ENCODE measurements at places on chromosomes 12 and 14.
A peak's percentile ranks its signal among the peaks of the same experiment; 100 is the strongest.

DNA sequence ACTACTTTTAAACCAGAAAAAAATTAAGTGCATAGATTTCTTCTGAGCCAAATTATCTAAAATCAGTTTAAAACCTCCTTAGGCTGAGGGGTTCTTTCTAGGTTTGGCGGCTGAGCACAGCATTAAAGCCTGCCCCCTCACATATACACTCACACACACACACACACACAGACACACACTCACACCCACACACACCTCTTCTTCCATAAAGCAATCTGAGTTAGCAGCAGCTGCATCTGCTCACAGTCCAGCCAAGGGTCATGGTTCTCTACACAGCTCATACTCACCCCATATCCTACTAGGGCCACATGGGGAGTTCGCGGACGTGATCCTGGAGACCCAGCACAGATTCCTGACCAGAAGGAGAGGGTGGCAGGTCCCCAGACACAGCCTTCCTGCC lies 12.4 kb downstream of the SYNDIG1L start:
- DNase-seq: no peak

DNA sequence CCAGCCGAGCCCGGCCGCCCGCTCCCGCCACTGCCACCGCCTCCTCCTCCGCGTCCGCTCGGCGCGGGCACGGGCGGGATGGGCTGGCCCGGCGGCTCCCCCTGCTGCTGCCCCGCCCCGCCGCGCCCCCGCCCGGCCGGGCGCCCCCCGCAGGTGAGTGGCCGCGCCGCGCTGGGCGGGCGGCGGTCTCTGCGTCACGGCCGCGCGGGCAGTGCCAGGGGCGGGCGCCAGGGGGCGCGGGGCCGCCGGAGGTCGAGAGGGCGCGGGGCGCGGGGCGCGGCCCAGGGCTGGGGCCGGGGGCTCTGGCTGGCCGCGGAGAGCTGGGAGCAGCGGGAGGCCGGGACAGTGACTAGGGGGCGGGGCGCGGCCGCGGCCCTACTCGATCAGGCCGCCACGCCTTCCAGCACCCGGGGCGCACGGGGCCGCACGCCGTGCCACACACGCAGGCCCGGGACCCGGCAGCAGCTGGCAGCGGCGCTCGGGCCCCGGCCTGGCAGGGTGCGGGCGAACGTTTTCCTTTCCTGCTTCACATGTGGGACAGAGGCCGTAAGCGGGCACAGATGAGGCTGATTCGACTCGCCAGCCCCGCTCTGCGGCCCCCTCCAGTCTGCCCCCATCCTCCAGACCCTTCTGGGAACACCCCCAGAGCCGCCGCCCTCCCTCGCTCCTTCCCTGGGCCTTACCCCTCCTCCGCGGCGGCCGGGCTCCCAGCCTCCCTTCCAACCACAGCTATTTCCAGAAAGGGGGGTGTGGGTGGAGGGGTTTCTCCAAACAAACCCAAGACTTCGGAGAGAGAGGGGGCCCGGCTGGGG lies 2.4 kb upstream of the TNS2 start:
- peak; percentile 31 for DNase-seq

GRCh38 chr12:110039085-110039807 lies 9.1 kb downstream of the C12orf76 start:
- no peak for DNase-seq

GRCh38 chr12:18589316-18589715 lies 148.5 kb downstream of the PLCZ1 start:
- no peak for DNase-seq

GRCh38 chr12:19646599-19646998 lies 207.3 kb downstream of the AEBP2 start:
- no peak for DNase-seq

- no peak for DNase-seq
Measured at GRCh38 chr12:18562531-18562930, 175.3 kb downstream of the PLCZ1 start.

- DNase-seq: no peak
Measured at GRCh38 chr12:12441429-12441807, 84.5 kb downstream of the BORCS5 start.

- DNase-seq: no peak
Measured at GRCh38 chr14:76146976-76147375, 4.7 kb upstream of the GPATCH2L start.

GRCh38 chr12:6145564-6145963 lies 21.1 kb upstream of the VWF start:
- no peak for DNase-seq

DNA sequence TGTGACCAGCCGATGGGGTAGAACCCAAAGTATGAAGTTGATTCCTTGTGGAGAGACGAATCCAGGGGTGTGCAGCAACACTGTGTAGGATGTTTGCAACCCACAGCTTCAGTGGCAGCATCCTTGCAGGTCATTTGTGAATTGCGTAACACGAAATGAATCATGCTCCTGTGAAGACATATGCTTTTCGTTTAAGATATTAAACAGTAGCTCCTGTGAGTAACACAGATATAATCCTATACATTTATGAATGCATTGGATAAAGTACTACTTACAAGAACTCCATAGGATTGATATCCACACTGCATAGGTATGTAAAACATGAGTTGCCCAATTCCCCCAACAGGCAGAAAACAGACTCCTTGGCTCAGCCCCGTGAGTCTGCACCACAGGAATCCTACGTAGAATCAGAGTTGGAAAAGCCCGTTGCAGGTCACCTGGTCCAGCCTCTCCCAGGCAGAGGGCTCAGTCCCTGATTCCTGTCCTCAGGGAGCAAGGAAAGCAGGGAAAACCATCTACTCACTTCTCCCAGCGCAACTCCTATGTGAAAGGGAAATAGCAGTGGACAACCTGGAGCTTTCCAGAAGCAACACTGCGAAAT lies 75.8 kb downstream of the GPATCH2L start:
- no peak for DNase-seq

DNA sequence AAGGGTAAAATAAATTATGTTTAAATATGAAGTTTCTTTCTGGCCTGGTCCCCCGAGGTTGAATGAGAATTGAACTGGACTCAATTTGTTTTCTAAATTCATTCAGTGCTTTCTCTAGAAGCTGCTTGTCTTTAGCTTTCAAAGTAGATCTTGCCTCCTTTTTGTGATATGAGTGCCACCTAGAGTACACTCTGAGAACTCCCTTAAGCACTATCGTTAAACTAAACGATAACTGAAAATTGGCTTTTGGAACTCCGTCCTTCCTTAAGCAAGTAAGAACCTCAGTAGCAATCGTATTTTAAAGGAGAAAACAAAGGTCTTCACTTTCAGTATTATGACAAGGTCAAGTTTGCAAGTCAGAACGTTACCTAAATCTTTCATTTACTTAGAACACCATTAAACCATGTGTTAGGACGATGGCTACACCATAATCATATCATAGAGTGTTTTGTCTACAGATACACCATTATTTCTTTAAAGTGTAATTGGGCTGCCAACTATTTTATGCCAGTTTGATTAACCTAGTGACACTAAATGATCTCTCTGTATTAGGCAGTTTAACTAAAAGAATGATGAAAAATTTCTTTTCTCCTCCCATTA lies 364.8 kb downstream of the SNAPC1 start:
- DNase-seq: peak; percentile 40

DNA sequence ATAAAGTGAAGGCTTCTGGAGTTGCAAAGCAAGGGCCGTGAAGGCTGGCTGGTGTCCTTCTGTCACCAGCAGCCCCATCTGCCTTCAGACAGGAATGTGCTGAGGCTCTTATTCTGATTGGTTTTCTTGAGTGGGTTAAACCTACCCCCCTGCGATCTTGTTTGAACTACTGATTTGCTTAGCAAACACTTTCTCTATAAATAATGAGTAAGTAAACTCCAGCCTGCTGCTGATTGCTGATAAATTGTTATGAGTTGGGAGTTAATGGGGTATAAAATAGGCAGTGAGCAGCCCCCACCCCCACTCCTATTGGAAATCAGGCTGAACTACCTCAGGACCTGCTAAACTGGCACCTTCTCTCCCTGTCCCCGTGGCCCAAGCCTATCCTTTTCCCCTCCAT lies 146.1 kb upstream of the NOS1 start:
- no peak for DNase-seq

GRCh38 chr14:90483571-90483974 lies 86.7 kb downstream of the CALM1 start:
- peak; percentile 88 for DNase-seq

GRCh38 chr12:69405566-69405865 lies 46.0 kb downstream of the YEATS4 start:
- no peak for DNase-seq

GRCh38 chr12:95205016-95205624 lies 12.1 kb downstream of the FGD6 start:
- no peak for DNase-seq

DNA sequence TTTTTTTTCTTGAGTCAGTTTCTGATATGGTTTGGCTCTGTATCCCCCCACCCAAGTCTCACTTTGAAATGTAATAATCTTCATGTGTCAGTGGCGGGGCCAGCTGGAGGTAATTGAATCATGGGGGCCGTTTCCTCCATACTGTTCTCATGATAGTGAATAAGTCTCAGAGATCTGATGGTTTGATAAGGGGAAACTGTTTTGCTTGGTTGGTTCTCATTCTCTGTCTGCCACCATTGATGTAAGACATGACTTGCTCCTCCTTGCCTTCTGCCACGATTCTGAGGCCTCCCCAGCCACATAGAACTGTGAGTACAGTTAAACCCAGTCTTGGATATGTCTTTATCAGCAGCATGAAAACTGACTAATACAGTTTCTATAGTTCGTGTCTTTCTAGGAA lies 42.9 kb downstream of the WNK1 start:
- DNase-seq: no peak

GRCh38 chr12:108734200-108734906 lies 3.0 kb upstream of the CORO1C start:
- DNase-seq: no peak

- peak; percentile 44 for DNase-seq
Measured at GRCh38 chr14:104702106-104702505, 12.7 kb downstream of the INF2 start.

DNA sequence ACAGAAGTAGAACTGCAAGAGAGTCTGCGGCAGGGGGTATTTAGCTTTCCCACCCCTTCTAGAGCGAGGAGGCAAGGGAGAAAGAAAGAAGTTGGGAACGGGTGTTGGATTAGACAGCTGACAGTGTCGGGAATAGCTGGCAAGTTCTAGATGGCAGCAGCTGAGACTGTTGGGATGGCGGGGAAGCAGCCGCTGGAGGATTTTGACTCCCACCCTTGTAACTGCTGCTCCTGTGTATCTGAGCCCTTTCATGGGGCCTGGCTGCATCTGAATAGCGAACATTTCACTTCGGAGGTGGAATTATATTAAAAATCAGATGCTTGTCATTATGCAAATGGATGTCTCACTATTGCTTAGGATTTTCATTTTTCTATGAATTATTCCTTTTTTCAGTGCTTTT lies 104.6 kb downstream of the AACS start:
- no peak for DNase-seq

DNA sequence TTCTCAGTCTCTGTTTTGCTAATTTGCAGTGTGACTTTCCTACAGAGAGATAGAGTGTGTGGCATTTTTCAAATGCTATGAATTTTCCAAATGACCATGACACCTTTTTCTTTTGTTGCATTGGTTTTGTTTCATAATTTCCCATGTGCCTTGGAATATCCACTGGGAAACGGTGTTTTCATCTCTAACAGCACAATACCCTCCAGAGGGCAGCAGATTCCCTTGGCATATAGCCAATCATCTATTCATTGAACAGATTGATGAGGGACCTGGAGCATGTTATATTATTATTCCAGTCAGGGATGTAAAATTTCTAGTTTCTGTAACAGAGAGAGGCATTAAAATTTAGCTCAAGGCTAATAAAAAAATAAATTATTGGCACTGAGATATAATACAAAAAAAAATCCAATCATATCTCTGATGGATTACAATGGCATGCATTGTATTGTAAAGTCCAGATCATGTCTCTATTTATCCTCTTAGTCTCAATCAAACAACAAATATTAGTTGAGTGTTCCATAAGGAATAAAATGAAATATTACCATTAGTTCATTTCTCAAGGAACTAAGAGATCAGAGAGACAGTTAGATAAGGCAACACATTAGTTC lies 29.6 kb upstream of the NTN4 start:
- no peak for DNase-seq

DNA sequence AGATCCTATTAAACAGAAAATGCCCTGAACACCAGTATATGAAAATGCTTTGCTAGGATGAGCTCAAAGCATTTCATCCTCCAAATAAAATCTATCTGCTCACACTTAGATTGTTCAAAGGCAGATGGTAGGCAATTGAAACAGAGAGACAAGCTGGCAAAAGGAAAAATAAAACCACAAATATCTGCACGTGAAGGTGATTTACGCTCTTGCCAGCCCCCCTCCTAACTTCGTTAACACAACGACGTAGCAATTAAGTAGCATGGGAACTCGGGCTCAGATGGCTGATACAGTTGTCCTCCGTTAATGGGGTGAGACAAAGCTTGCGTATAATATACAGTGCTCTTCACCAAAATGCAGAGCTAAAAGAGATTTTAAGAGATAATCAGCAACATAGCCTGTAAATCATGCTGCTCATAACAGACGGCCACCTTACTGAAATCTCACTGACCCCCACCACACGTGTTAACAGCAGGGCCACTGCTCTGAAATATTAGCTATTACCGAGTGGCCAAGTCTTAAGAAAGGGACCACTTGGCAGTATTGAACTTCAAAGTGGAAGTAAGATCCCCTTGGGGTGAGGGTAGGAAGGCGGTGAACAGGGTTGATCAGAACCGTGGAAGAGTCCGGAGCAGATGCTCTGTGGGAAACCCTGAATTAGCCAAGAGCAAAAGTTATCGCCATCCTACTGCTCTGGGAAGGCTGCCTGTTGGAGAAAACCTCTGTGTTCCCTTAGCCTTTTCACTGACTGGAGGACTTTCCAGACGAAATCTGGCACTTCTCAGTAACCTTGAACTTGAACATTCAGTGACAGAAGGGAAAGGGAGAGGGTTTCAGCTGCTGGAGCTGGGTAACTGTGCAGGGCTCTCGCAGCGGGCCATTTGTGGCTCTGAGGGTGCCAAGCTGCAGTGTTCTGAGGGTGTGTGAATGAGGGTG lies 23.1 kb downstream of the ETV6 start:
- no peak for DNase-seq
